ENCODE measurements at places on chromosomes 11 and 22.

DNA sequence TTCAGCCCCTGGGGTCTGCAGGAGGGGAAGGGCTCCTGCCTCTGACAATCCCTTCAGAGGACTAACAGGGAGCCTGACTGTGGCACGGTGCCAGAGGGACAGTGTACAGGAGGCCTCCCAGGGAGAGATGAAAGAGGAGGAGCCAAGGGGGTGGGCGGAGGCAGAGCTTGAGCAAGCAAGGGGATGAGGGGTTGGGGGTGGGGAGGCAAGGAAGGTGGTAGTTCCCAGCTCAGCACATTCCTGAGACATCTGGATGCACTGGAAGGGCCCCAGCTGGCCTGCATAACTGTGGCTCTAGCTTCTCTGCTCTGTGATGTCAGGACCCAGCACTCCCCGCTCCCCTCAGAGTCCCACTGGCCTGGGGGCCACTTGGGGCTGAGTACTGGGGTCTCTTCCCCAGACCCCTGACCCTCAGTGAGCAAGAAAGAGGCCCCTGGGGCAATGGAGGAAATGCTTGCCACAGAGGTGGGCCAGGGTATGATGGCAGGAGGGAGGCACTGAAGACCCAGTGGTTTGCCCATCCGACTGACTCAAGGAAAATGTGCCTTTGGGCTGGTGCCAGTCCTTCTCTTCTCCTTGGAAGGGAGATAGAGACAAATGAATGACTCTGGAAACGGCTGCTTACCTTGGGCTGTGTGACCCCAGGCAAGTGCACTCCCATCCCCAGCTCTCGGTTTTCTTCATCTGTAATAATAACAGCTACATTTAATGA, 13.3 kb downstream of the CREB3L1 start:
- DNase-seq = no peak

- DNase-seq = no peak
These were observed 13.2 kb upstream of the HDHD5 start for GRCh38 chr22:17172029-17172833.

GRCh38 chr11:131987703-131988102, 617.3 kb downstream of the NTM start:
- DNase-seq = no peak

DNA sequence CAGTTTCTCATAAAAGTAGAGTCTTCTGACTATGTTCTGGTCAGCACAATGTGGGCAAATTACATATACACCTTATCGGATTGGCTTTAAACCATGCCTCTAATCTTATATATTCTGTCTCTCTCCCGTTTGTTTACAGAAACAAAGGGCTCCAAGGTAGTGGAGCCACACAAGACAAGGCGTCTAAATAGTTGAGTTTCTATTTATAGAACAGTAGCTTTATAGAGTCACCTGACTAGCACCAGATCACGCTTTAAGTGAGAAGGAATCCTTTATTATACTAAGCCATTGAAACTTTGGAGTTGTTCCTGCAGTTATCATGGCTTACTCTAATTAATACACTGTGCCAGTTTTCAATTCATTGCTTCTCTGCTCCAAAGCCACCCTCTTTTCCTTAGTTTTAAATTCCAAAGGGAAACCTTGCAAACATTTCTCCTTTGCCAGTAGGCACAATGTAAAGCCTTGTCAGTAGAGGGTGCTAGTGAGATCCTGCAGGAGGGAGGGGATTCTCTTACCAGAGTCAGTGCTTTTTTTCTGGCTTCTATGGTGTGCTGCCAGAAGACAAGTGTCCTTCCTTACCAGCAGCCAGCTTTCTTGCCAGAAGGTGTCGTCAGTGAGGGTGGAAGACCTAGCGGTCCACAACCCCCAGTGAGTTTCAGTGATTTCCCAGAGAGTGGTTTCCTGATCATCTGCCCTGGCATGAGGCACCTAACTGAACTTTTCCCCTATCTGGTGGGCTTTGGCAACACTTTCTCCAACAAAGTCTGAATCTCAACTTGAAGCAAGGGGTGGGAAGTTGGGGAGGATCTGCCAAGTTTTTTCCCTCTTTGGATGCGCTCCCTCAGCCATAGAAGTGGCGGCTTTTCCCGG, 71.7 kb downstream of the RAB38 start:
- peak; percentile 57 for DNase-seq

- DNase-seq = no peak
These were observed 277.4 kb downstream of the FAM76B start for GRCh38 chr11:95512177-95512576.

GRCh38 chr22:25509374-25509791, 55.1 kb upstream of the GRK3 start:
- DNase-seq = no peak

GRCh38 chr11:66172146-66172545, 96.3 kb upstream of the RAB1B start:
- peak; percentile 66 for DNase-seq

- DNase-seq = no peak
These were observed 53.0 kb downstream of the PARVA start for GRCh38 chr11:12430351-12430750.

GRCh38 chr22:47072642-47072967, 310.2 kb downstream of the TBC1D22A start:
- DNase-seq = no peak

Data from RKO (cell line).